Stimulated activated CD4-positive, alpha-beta T cell treated with anti-CD3 and anti-CD28 coated beads, TNF-alpha, amount 100 ng/mL, for 4 hours (primary cell): ENCODE measurements at places on chromosomes 7 and 10.

- no peak for DNase-seq
Measured at GRCh38 chr7:100951888-100952560, 2.7 kb downstream of the MUC3A start.

GRCh38 chr7:143223784-143224183, 1.9 kb downstream of the TAS2R40 start:
- no peak for DNase-seq

GRCh38 chr10:18659819-18660535, 746 bp downstream of the ARL5B start:
- DNase-seq = no peak

- no peak for DNase-seq
Measured at GRCh38 chr10:122421054-122421625, 33.3 kb upstream of the ARMS2 start.

DNA sequence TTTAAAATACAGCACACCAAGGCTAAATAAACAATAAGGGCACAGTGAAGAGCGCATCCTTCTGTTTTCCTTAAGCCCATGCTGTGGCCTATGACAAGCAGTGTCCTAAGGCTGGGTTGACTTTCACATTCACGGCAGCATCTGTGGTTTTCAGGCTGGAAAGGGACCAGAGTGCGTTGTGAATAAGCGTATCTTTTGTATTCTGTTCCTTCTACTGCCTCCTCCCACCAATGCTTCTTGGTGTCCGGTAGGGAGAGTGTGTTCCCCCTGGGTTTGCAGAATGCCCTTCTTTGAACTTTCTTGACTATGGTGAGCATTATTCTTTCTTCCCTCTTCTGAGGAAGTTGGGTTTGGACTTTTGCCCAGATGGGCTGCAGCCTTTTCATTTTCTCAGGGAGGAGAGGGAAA, 73.6 kb downstream of the ABCA13 start:
- DNase-seq = no peak

GRCh38 chr7:1324028-1324900, 91.6 kb downstream of the UNCX start:
- DNase-seq = no peak

DNA sequence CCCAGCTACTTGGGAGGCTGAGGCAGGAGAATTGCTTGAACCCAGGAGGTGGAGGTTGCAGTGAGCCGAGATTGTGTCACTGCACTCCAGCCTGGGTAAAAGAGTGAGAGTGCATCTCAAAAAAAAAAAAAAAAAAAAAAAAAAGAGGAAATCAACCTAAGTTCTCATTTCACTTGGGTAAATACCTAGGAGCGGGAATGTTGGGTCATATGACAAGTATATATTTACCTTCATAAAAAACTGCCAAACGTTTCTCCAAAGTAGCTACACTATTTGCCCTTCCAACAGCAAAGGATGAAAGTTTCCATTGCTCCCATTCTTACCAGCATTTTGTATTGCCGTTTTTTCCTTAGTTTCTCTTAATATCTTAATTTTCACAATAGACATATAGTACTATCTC, 9.8 kb downstream of the P4HA1 start:
- no peak for DNase-seq

- DNase-seq = no peak
Measured at GRCh38 chr7:141151746-141152145, 77.9 kb downstream of the TMEM178B start.

GRCh38 chr7:130047831-130048230, 3.3 kb downstream of the ZC3HC1 start:
- no peak for DNase-seq

DNA sequence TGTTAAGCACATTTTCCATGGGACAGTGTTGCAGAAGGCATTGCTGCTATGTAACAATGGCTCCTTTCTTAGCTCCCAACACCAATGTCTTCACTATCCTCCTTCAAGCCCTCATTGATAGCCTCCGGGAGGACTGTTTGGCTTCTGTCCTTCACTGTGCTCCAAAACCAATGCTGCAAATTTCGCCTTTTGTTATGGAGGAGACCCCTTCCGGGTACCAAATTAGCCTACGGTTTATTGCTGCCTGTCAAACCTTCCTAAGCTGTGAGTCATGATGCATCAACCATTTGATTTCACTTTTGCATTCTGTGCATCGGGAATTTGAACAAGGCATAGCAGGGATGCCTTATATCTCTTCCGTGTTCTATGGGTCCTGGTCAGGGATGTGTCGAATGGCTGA, 432.9 kb downstream of the GATA3 start:
- no peak for DNase-seq

DNA sequence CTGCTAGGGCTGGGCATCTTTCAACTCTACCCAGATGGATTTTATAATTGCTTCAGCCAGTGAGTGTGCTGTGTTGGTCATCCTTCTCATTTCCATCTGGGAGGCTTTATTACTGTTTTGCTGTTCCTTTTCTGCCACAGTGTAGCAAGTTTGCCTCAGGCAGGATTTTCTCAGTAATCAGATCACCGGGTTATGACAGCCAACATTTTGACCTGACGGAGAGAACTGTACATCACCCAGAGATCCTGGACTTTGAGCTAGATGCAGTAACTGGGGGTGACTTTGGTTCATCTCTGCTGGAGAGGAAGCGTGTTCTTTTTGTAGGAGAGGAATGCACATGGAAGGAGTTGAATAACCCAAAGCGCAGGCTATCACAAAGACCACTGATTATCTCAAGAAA, 111.8 kb upstream of the AGR3 start:
- DNase-seq = no peak

- no peak for DNase-seq
Measured at GRCh38 chr10:118818621-118819221, 64.0 kb upstream of the CACUL1 start.

DNA sequence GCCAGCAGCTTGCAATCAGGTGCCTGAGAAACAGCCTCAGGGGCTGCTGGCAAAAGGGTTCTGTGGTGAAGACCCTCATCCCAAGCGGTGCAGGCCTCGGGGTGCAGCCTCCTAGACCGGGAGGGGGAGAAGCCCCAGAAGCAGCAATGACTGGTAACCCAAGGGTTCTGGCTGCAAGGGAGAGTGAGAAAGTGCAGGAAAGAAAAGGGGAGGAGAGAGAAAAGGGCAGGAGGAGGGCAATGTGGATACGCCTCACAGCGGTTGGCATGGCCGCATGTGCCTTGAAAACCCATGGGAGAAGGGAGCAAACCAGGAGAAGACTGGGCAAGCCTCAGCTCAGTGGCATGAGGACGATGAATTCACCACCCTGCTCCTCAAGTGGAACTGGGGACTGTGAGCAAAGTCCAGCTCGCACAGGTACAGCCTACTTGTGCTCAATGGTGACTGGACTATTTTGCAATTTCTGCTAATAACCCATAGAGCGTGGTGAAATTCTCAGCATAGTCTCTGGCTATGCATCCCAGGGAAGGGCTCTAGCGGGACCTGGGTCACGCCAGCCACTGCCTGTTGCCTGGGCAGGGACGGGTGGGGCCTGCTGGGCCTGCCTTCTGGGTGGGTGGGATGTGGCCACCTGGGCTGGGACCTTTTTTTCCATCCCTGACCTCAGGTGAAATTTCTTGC, 6.2 kb downstream of the CLRN3 start:
- no peak for DNase-seq
